ENCODE measurements at places on chromosomes 6 and 20.

DNA sequence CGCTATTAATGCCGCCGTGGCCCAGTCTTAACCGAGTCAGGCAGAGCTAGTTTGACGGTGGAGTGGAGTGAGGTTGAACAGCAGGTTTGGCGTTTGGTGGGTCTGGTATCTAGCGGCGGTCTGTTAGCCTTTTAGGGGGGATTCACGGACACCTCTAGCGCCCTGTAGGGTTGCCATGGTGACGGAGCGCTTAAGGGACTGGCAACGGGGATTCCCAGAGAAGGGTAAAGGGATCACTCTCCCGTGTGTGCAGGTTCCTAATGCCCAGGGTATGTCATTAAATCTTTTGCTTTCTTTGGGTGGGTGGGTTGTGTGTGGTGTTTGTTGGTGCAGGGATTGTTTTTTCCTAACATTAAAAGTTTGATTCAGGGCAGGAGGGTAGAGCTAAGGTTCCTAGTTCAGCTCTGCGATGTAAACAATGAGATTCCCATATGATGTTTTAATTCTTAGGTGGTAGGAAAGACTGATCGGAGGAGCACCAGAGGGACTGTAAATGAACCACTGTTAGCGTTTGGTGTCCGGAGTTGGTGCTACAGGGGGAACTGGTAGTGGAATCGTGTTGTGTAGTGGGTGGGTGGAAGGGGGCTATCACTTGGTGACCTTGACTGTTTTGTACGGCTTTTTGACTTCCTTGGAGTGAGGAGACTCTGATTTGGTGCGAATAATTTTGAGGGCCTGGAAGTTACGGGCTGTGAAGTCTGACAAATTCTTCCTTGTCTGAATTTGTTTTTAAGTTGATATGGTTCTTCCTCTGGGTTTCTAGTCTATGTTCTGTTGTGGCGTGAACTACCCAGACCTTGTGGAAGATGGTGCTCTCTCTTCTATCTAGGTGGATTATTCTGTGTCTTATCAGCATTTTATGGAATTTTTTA, 5.0 kb downstream of the BRD2 start:
- DNase-seq, result no peak

DNA sequence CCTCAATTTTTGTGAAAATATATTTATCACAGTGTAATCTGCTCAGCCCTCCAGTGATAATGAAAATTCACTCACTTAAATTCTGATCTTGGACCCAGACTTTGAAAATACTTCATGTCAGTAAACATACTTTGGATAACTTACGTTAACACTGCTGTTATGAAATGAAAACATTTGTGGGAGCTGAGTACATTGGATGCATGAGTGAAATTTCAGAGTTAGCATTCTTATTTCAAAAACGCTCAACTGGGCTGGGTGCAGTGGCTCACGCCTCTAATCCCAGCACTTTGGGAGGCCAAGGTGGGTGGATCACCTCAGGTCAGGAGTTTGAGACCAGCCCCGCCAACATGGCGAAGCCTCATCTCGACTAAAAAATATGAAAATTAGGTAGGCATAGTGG, 196.4 kb downstream of the UTRN start:
- DNase-seq, result no peak

DNA sequence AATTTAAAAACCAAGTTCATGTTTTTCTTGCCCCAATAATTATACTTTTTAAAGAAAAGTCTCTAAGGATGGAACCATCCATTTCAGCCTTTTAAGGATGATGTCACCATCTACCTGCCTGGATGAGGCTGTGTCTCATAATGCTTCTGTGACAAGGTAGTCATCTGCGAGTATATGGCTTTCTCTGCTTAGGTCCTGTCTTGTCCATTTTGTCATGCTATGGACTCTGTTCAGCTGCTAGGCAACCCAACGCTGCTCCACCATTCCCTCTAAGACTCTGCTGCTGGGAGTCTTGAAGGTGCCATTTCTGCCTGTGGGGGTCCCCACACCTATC, 459.8 kb upstream of the RUNX2 start:
- no peak for DNase-seq

GRCh38 chr20:44572551-44573500, 9.6 kb upstream of the PKIG start:
- peak; percentile 63 for DNase-seq

- DNase-seq, result no peak
Observed at GRCh38 chr6:42239333-42239732, 21.7 kb upstream of the MRPS10 start.

DNA sequence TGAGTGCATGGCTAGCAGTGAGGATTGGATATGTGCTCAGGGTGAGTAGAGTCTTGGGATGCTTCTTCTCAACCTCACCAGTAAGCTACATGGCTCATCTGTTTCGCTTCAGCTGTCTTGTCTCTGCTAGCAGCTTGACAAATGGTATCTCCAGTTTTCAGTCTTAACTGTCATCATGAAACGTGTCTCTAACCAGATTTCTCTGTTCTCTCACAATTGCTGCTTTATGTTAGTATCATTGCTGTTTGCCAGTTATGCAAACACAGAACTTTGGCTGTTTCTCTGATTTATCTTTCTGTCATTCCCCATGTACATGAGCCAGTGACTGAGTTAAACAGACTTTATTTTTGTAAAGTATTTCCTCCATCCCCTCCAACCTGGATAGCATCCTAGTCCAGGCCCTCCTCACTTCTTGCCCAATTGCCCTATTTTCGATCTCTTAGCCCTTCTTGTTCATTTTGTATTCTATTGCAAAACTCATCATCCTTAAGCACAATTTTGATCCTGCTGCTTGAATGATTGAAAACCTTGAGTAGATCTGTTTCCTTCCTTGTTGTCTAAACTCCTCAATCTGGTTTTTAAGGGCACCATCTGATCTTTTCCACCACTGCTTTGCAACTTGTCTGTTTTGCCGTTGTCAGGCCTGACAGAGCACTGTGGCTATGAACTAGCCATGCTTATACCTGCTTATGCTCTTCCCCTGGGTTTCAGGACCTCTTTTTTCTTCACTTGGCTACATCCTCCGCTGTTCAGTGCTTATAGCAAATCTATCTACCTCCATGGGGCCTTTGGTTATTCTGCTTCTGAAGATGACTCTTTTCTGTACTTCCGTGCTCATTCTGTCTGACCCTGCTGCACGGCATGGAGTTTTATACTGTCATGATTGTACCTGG, 37.7 kb upstream of the ADIG start:
- DNase-seq, result no peak

DNA sequence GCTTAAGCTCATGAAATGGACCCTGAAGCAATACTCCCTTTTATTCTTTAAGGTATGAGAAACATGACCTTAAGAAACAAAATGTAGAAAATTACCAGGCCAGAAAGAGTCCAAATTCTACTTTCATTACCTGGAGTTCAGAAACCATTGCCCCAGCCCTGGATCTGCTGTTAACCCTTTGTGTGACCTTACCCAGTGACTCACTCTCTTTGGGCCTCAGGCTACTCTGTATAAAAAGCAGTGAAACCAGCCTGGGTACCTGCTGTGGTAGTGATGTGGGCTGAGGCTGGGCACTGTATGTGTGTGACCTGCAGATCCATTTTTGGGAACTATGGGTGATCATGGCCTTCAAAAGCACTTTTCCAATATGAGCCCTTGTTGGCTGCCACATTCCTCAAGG, 47.2 kb downstream of the SLC9A8 start:
- DNase-seq, result no peak

- no peak for DNase-seq
Observed at GRCh38 chr6:13076575-13076974, 251.8 kb downstream of the TBC1D7 start.

GRCh38 chr6:142255785-142256184, 46.0 kb upstream of the ADGRG6 start:
- no peak for DNase-seq

- no peak for DNase-seq
Observed at GRCh38 chr6:160031871-160032270, 63.0 kb downstream of the IGF2R start.

- DNase-seq, result no peak
Observed at GRCh38 chr6:122790423-122791309, 1.6 kb downstream of the SMPDL3A start.

DNA sequence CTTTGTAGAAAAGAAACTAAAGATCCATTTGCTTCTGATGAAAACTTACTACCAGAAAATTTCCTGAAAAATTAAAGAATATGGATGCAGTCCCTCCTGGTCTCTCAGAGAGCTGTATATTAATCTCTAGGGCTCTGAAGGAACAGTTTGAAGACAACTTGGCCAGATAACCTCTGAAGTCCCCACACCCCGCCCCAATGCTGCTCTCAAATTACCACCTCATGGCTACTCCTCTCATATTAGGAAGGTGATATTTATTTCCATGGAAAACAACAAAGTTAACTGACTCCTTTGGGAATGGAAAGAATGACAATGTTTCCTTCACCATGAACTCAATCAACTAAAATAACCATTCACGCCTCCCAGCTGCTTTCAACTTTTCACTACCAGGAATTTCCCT, 408.4 kb upstream of the FLRT3 start:
- DNase-seq, result no peak

GRCh38 chr20:25288291-25289181, 40.7 kb downstream of the PYGB start:
- no peak for DNase-seq

- DNase-seq, result peak; percentile 50
Observed at GRCh38 chr20:56925082-56925830, 296.1 kb downstream of the TFAP2C start.

DNA sequence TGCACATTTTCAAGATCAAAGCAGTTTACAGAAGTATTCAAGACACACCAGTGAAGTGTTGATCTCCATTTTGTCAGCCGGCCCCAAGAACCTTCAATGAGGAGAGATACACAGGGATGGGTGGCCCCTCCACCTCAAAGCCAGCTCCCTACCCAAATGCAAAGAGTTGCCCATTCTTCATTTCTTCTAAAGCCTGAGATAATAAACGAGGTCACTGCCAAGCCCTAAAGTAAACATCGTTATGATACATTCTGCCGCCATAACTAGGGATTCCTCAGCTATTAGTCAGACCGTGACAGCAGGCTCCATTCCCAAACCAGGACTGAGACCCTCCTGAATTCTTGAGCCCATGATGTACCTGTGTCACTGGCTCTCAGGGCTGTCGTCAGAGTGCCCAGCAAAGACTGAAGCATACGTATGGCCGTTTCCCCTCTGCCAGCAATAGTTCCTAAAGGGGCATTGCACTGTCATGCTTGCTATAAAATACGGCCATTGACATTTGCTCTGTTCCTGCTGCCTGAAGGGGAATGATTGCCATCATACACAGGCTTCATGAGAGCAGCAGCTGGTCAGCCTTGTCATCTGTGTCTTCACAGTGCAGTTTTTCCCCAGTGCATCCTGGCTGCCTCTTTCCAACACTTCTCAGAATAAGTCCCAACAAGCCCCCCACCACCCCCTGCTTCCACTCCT, 41.7 kb downstream of the ISM1 start:
- peak; percentile 55 for DNase-seq

- no peak for DNase-seq
Observed at GRCh38 chr20:45235995-45236394, 14.8 kb downstream of the SEMG2 start.

- DNase-seq, result no peak
Observed at GRCh38 chr6:25689966-25690365, 38.0 kb downstream of the SCGN start.

GRCh38 chr6:168671863-168672546, 231.0 kb downstream of the SMOC2 start:
- DNase-seq, result no peak

GRCh38 chr6:147065786-147066185, 138.4 kb upstream of the STXBP5 start:
- DNase-seq, result no peak

DNA sequence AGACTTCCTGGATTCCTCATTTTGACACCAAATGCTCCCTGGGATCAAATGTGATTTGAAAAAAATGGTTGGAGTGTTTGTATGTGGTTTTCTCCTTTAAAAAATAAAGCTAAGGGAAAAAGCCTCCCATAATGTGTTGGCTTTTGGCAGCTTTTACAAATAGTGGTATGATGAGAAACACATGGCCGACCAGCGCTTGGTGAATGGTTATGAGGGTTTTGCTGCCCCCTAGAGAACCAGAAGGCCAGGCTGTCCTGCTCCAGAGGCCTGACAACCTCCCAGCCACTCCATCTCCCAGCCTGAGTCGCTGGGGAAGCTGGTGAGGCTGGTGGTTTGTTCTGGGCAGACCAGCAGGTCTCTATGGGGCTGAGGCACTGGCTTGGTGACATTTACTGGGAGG, 69.3 kb downstream of the CLIC5 start:
- DNase-seq, result no peak

DNA sequence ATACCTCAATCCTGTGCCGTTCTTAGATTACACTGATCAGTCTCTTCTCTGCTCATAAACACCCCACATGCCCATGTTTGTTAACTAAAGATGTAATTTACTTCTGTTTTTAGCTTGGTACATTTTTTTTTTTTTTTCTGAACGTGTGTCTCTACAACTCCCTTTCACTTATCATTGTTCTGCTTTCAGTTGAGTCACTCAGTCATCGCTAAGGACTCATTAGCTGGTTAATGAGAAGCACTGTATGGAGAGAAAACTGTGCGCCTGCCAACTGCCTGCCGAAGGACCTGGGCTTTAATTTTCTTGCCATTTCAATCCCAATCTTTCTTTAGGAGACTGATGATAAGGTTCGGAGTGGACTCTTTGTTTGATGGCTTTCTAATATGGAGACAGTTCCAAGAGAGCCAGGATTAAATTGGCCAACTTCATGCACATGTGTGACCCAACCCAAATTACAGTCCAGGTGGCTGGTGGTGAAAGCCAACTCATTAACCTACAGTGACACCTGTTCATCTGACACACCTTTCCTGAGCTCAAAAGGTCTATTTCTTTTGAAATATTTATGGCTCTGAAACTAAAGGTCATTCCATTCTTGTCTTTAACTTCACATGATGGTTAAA, 334.1 kb downstream of the BCKDHB start:
- no peak for DNase-seq

GRCh38 chr6:109008537-109009235, 86.0 kb downstream of the SESN1 start:
- peak; percentile 11 for DNase-seq

DNA sequence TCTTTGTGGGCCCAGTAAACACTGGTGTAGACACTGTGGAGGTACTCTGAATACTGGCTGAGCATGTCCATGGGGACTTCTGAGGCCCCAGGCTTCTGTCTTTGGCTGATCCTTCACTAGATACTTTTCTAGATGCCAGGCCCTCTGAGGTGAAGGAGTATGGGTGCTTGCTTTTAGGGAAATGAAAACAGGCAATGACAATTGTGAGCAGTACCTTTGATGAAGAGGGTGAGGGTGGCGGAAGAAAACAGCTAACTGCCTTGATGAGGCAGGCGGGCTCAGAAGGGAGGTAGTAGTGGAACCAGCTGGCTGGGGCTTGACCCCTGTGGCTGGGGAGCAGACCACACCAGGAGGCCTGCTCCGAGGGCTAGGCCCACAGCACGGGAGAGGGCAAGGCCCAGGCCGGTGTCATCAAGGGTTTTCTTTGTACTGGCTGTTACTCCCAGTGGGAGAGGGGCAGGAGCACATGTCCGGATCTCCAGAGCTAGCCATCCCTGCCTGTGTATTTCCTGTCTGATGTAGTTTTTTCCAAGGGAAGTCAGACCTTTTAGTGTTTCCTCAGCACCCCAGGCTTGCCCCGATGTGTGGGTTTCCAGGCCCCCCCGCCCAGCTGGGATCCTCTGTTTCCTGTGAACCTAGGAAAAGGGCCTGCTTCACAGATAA, 3.9 kb downstream of the PLCG1 start:
- no peak for DNase-seq

Data from urothelium cell line (cell line).